ENCODE measurements at places on chromosomes 12 and 14. TPM values are rescaled to one million over a fixed set of nuclear protein-coding genes. Genes with fewer than 3 reads are reported as not detected.

GLTP gene
- 24.2 TPM for total RNA-seq

MMP17 gene
- not detected for total RNA-seq

ACOT6 gene
- not detected for total RNA-seq

IAPP gene
- not detected for total RNA-seq

CBLN3 gene
- 12.2 TPM for total RNA-seq

CPSF6 gene
- total RNA-seq = 107 TPM

NKX2-8 gene
- total RNA-seq = not detected

MYF6 gene
- total RNA-seq = not detected

LRRC43 gene
- not detected for total RNA-seq

ACAD10 gene
- total RNA-seq = 27.5 TPM

ZNF219 gene
- 9.6 TPM for total RNA-seq

STYK1 gene
- not detected for total RNA-seq

METAP2 gene
- total RNA-seq = 136 TPM

KRT6B gene
- total RNA-seq = not detected

COPS7A gene
- 41.6 TPM for total RNA-seq

PLEKHH1 gene
- total RNA-seq = 5.7 TPM

SERPINA10 gene
- not detected for total RNA-seq

CCDC177 gene
- total RNA-seq = not detected

NRL gene
- 1.6 TPM for total RNA-seq

PIWIL1 gene
- not detected for total RNA-seq

NABP2 gene
- 76.0 TPM for total RNA-seq

All from activated CD4-positive, alpha-beta T cell treated with anti-CD3 and anti-CD28 coated beads for 36 hours (primary cell).